C1 segment of cervical spinal cord (tissue), 14 donors: ENCODE measurements at places on chromosomes 13 and 19.

DNA sequence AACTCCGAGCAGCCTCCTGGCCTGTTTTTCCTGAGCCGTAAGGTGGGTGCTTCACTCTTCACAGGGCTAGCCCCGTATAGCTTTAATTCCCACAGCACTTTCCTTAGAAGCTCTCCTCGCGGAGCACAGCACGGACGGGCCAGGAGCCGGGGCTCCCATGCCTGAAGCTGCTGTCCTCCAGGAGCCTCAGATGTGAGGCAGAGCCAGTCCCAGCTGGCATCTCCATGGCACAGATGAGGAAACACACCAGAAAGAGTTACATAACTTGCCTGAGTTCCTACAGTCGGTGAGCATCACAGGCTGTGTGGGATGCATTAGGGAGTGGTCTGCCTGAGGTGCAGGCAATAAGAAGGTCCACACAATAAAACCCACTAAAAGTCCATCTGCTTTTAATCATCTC lies 118.5 kb downstream of the ATP8A2 start:
- DNase-seq = no peak

DNA sequence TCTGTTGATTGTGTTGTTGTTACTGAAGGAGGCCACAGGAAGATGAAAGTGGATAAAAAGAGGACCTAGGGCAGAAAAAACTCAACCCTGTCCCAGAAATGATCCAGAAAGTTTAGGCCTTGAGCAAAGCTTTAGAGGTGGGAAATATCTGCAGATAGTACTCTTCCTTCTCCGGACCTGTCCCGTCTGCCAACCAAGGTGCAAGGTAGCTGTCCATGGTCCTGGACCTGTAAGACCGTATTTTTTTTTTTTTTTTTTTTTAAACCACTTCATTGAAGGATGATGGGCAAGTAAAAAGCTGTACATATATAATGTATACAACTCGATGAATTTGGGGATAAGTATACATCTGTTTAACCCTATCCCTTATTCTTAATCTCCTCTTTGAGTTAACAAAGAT lies 225.9 kb downstream of the OLFM4 start:
- no peak for DNase-seq

- no peak for DNase-seq
These were observed 8.6 kb upstream of the MKNK2 start for GRCh38 chr19:2059422-2060201.

DNA sequence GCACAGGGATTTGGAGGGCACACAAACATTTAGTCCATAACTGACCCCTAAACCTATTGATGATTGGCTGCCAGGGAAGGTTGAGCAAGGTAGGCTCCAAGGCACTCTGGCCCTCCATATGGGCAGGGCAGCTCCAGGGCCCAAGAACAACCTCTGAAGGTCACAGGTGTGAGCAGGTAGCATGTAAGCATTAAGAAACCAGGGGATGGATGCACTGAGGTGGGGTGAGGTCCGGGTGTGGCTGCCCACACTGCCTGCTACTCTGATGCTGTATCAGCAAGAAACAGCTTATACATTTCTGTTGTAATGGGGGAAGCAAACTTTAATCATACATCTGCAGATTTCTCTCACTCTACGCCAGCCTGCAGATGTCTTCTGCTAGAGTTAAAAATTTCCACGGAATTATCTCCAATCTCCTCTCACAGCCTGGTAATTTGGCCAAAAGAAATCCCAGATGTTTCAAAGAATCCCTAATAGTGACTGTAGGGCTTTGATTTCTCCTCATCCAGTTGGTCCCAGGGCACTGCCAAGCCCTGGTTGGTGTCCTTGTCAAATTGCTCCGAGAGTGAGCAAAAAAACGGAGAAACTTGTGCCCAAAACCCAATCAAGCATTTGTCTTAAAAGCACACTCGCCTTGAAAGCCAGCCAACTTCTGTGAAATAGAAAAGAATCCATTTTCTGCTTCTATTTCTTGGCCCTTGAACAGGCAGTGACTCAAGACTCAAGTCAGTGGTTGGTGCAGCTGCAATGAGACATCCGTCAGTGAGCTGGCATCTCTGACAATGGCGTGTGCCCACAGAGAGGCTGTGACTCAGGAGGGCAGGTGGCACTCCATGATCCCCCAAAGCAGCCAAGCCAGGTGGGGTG lies 72.5 kb upstream of the MRI1 start:
- peak; percentile 76 for DNase-seq

DNA sequence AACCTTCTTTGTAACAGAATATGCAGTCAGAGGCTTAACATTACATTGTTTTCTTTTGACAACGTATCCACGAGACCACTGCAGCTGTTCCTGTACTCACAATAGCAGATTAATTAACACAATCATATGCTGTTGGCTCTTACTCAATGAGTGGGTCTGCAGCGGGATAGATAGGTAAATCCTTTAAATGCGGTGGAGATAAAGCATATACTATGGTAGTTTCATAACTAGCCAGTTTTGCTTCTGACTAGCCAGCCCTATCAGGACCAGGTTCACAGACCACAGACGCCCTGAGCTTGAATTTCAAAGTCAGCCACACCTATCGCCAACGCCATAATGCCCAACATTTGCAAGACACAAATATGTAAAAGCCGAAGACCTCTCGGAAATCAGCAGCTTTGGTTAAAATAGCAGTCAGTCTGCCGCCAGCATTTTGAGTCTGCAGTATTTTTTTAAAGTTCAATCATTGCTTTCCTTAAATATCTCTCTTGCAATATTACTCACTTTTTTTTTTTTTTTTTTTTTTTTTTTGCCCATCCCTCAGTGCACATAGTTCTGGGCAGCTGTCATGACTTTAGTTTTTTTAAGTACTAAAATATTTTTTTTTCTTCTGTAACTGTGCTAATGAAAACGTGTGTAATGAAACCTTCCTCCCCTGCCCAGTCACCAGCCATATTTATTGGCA lies 120.5 kb downstream of the ZNF536 start:
- DNase-seq = no peak
